Activated T-cell treated with anti-CD3 and anti-CD28 coated beads, Interleukin-2, amount 50 U/mL, for 4 hours (primary cell): ENCODE measurements at places on chromosomes 5 and 9. TPM values are rescaled to one million over a fixed set of nuclear protein-coding genes. Genes with fewer than 3 reads are reported as not detected.

DNA sequence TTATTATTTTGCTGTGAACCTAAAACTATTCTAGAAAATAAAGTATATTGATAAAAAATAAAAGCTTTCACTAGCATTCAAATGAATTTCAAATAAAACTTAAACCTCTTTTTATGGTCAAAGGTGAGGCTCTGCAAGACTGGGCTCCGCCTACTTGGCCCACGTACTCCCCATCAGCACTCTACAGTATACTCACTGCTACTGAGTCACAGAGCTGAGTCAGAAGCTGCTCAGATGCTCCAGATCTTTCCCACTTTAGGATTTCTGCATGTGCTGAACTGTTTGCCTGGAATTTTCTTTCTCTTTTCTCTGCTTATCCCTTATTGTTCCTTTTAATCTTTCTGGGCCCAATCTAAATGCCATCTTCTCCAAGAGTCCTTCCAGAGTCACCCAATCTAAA is 331.9 kb upstream of the CCNG1 start:
- no peak for DNase-seq

- DNase-seq = no peak
Measured at GRCh38 chr9:98831696-98832095, 24.2 kb downstream of the GALNT12 start.

The GMCL2 gene
- not detected for total RNA-seq

The OBP2A gene
- total RNA-seq = not detected

The RAD17 gene
- 24.7 TPM for total RNA-seq
